ENCODE measurements at places on chromosomes 7 and 10.
A peak's percentile ranks its signal among the peaks of the same experiment; 100 is the strongest.

- DNase-seq: no peak
Measured at GRCh38 chr10:126892226-126893175, 12.7 kb upstream of the DOCK1 start.

DNA sequence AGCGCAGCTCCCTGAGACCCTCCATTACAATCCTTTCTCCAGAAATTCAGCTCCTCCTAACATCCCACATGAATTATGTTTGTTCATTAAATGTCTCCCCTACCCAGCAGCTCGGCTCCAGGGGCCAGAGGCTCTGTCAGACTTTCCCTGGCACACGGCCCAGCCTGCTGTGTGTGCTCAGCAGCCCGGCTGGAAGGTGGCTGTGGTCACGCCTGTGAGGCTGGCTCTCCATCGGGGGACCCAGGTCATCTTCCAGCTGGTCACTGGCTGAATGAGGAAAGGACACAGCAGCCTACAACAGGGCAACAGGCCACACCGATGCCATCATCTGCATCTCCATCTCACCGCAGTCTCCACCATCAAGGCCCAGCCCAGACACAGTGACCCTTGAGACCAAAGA, 219.8 kb downstream of the MAD1L1 start:
- no peak for DNase-seq

DNA sequence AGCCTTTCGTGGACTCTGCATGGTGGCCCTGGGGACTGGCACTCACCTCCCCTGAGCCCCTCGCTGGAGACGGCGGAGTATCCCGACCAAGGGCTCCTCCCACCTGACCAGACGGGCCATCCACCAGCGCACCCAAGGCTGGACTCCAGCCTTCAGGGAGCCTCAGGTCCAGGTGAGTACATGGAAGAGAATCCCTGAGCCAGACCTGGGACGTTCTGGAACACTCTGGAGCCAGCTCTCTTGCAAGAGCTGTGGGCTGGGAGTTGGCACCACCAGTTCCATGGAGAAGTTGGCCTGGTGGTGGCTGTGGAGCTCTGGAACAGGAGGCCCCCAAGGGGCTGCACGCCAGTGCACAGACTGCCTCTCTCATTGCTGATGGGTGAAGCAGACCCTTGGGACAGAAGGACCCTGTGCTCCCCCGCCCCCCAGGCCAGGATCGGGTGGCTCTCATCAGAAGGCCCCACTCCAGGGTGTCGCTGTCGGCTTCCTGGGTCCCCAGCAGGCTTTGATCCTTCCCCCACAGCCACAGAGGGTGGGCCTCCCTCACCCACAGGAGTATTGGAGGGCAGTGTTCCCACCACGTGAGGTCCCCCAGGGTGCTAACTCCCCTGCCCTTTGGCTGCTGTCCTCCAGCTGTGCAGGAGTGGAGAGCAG, 189.9 kb downstream of the EBF3 start:
- no peak for DNase-seq

GRCh38 chr10:89079961-89080360, 89.4 kb downstream of the FAS start:
- DNase-seq: no peak

DNA sequence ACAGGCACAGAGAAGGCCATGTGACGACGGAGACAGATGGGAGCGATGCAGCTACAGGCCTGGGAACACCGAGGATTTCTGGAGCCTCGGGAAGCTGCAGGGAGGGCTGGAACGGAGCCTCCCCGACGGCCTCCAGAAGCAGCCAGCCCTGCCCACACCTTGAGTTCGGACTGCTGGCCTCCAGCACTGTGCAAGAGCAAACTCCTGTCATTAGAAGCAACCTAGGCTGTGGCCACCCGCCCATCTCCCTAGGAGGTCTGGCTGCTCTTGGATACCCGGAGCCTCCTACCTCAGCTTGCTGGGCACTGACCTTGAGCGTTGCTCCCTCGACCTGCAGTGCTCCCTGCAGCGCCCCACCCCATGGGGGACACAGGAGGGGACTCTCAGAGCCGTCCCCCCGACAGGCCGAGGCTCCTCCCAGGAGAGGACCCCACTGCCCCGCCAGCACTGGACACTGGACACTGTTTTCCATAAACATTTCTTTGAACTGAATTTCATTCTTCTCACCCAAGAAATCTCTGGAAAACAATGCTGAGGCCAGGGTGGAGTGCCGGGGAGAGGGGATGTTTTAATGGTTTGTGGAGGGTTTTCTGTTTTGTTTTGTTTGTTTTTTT, 22.5 kb upstream of the TNRC18 start:
- no peak for DNase-seq

- DNase-seq: no peak
Measured at GRCh38 chr7:67438198-67438882, 441.7 kb downstream of the TYW1 start.

- DNase-seq: peak; percentile 90
Measured at GRCh38 chr7:28166982-28167715, 13.4 kb downstream of the JAZF1 start.

- DNase-seq: peak; percentile 43
Measured at GRCh38 chr10:119701861-119702260, 24.0 kb upstream of the INPP5F start.

DNA sequence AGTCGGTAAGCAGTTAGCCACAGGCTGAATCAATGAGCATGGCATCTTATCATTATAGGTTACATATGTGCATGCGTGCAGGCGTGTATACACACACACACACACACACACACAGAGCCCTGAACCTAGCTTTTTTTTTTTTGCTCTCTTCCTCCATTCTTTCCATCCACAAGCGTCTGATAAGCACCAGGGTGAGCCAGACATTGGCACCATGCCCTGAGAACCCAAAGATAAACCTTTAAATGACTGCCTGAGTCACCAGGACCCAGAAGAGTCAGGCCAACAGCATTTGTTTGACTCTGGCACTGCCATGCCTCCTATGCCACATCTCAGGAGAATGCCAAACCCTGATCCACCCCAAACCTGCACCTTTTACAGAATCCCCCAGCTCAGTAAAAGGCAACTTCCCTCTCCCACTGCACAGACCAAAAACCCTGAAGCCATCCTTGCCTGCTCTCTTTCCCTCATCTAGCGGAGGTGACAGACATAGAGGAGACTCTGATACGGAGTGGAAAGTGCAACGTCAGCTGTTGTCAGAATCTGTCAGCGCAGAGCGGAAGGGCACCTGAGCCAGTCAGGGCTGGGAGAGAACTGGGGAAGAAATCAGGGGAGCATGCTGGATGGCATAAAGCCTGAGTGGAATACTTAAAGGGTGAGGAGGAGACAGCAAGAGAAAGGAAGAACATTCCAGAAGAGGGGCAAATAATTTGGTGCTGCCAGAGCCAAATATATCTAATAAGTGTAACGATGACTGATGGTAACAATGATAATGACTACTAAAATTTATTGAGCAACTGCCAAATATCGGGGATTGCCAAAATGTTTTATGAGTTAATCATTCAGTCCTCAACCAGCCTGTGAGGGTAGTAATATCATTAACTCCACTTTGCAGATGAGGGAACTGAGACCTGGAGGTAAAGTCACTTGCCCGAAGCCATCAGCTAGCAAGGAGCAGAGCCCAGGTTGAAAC, 3.2 kb downstream of the PARP12 start:
- DNase-seq: peak; percentile 97

DNA sequence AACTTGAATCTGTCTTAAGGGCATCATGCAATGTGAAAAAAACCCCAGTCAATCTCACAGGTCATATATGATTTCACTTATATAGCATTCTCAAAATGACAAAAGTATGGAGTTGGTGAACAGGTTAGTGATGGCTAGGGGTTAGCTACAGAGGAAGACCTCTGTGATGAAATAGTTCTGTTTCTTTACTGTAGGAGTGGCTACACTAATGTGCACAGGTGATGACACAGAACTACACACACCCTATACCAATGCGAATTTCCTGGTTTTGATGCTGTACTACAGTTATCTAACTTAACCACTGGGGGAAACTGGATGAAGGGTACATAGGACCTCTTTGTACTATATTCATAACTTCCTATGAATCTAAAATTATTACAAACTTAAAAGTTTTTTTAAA, 541.8 kb downstream of the PARD3 start:
- no peak for DNase-seq

- no peak for DNase-seq
Measured at GRCh38 chr10:15540727-15541126, 169.6 kb upstream of the FAM171A1 start.

- DNase-seq: no peak
Measured at GRCh38 chr7:141649137-141649864, 52.7 kb downstream of the DENND11 start.

DNA sequence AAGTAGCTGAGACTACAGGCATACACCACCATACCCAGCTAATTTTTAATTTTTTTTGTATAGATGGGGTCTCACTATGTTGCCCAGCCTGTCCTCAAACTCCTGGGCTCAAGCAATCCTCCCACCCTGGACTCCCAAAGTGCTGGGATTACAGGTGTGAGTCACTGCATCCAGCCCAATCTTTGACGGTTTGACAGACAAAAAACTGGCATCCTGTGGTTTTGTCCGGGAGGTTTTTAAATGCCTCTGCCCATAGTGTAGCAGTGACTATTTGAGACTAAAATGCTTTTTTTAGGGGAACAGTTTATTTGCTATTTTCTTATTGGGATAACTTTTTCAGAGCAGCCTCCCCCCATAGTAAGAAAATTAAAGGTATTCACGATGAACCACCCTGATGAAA, 523.7 kb upstream of the GALNT17 start:
- no peak for DNase-seq

DNA sequence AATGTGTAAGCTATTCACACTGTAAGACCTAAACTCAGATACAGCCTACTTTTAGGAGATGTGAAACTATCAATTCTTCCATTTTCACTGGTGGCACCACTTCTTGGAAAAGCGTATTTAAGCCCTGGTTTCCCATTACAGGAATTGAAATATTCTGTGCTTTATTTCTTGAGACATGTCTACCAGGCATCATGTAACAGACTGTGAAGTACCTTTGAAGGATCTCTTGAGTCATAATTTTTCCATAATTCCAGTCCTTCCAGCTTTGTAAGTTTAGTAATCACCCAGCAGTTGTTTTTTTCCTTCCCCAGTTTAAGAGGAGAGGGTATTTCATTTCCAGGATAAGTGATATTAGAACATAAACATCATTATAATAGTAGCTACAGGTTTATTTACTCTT, 186.0 kb upstream of the PRPS1L1 start:
- no peak for DNase-seq

- peak; percentile 21 for DNase-seq
Measured at GRCh38 chr10:23293145-23293724, 51.4 kb downstream of the C10orf67 start.

- peak; percentile 58 for DNase-seq
Measured at GRCh38 chr10:51667678-51668335, 31.6 kb downstream of the CSTF2T start.

DNA sequence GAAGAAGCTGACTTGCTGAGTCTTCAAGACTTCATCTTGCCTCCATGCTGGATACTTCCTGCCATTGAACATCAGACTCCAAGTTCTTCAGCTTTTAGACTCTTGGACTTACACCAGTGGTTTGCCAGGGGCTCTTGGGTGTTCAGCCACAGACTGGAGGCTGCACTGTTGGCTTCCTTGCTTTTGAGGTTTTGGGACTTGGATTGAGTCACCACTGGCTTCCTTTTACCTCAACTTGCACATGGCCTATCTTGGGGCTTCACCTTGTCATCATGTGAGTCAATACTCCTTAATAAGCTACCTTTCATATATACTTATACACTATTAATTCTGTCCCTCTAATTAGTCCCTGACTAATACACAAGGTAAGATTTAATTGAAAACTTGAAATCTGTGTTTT, 361.7 kb upstream of the SEMA3C start:
- no peak for DNase-seq

DNA sequence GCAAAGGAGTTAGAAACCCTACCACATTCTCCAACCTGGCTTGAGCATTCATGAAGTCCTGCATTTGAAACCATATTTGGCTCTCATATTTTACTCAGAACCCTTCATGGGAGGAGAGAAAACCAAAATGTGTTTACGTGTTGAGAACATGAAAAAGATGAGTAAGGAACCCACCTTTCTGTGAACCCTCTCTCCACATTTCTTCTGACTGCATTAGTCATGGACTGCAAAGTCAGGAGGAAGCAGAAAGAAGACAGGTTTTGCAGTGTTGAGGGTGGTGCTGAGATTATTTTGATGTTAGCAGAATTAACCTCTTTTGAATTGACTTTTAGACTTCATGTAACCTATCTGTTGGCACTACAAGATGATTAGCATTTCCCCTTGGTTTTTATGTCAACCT, 4.9 kb downstream of the IFIT1B start:
- peak; percentile 16 for DNase-seq

DNA sequence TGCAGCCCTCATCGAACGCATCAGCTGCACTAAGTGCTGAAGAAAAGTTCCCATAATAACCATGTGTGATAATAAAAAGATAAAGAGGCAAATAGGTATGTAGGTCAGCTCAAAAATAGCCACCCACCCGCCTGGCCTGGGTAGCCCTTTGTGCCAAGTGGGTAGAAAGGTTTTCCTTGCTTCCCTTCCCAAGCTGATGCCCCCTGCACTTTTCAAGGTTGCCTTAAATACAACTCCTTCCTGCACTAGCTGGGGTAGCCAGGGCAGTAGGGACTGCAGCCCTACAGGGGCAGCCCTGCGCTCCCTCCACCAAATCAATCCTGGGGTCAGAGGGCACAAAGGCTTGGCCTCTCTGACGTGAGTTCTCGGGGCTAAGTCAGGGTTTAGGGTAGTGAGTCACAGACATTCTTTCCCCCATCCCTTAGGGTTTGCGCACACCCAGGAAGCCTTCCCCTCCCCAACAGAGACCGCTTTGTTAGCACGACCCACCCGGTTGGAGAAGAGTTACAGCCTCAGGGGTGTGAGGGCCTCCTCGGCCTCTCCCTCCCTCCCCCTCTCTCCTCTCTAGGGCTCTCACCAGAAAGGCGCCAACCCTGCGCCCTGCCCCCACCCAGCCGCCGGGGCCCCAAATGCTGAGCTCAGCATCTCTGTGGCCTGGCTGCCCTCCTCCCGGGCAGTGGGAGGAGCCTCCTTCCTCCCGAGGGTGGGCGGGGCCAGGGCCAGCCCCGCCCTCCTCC, 13.3 kb upstream of the DDIT4 start:
- peak; percentile 96 for DNase-seq

GRCh38 chr10:93473804-93474472, 8.2 kb downstream of the MYOF start:
- DNase-seq: no peak

GRCh38 chr10:131726967-131727366, 173.8 kb upstream of the PPP2R2D start:
- no peak for DNase-seq

GRCh38 chr10:122387572-122387971, 13.1 kb downstream of the PLEKHA1 start:
- no peak for DNase-seq

- DNase-seq: no peak
Measured at GRCh38 chr7:107580716-107581383, 804 bp downstream of the BCAP29 start.

DNA sequence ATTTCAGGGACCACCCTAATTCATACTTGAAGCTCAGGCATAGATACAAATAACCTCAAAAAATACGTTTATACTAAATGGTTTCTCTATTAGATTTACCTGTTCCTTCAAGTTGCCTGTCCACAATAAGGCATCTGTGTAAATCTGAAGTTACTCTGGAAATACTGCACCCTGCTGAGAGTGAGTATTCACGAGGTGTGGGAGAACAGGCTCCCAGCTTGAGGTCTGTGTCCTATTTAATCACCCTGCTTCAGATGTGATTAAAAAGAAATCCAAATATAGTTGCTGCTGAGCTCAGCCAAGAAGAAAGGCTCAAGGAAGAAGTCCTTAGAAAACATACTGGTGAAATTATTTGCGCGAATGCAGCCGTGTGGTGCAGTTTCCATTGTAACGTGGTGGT, 136.8 kb downstream of the KLF6 start:
- DNase-seq: no peak

- peak; percentile 25 for DNase-seq
Measured at GRCh38 chr7:116570306-116570705, 45.5 kb downstream of the CAV1 start.

- DNase-seq: no peak
Measured at GRCh38 chr10:74012480-74012879, 14.6 kb downstream of the VCL start.
